ENCODE measurements at places on chromosomes 2 and 18.

DNA sequence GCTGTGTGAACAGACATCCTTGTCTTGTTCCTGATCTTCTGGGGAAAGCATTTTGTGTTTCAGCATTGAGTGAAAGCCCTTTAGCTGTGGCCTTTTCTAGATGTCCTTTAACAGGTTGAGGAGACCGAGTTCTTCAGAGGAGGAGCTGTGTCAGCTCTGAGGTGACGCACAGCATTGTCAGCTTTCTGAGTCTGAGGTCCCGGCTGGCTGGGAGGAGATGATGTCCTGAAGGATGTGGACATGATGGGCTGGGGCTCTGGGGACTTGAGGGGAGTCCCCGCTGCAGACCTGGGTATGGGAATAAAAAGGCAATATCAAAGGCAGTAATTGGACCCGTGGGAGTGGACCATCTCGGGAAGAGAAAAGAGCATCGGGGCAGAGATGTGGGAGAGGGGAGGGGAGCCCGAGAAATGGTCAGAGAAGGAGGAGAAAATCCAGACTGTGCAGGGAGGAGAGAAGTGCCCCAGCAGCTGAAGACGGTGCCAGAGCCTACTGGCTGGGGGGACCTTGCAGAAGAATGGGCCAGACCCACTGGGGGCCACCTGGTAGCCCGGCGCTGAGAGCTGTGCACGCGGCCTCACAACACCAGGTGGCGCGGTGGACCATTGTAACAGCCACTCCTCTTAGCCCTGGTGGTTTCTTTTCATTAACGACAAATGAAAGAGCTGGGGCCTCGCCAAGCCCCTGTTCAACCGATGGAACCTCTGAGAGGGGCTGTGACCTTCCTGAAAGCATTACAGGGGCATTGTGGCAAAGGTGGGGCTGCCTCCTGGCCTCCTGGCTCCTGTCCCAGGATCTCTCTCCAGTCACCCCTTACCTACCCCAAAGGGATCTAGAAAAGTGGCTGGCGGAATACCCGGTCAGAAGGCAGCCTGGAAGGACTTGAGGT is 61.6 kb downstream of the ST3GAL5 start:
- DNase-seq: peak; percentile 61

GRCh38 chr18:3029215-3029952 is 16.4 kb upstream of the LPIN2 start:
- no peak for DNase-seq

- DNase-seq: no peak
Measured at GRCh38 chr2:75381032-75381431, 179.7 kb downstream of the EVA1A start.

- no peak for DNase-seq
Measured at GRCh38 chr2:224146356-224147160, 107.5 kb upstream of the SERPINE2 start.

DNA sequence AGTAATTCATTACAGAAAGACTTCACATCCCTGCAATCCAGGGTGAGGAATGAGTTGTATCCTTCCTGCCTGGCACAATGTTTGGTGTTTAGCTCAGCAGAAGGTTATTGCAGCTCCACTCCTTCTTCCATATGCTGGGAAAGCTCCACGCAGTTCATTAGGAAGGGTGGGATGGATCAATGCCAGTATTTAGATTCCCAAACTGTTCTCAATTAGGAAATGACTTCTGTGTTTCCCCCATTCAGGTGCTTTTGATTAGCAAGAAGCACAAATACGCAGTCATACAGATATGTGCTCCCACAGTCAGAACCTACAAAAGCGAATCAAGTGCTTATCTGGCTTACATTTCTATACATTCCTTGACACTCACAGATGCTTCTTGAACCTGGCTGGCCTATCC is 340.6 kb downstream of the NYAP2 start:
- DNase-seq: no peak
